ENCODE measurements at places on chromosomes 7 and 10.

DNA sequence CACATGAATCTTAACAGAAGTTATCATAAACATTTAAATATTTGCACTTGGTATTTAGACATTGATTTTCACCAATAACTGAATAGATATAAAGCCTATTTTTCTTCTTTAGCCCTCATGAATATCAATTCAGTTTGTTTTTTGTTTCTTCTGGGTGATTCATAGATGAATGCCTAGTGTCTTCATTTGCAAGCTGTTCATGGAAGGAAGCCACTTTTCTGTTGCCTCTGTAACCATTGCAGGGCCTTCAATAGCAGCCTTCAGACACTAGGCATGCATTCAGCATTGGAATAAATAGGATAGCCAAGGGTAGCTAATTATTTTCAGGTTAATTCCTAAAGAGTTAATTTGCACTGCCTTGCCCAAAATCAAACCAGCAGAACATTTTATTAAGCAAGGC is 375.3 kb downstream of the DPP6 start:
- no peak for DNase-seq

- no peak for DNase-seq
Measured at GRCh38 chr7:105992905-105993304, 29.8 kb downstream of the CDHR3 start.

GRCh38 chr7:112830769-112831168 is 40.6 kb upstream of the TMEM168 start:
- no peak for DNase-seq

GRCh38 chr7:131625817-131626372 is 69.5 kb upstream of the PODXL start:
- DNase-seq = no peak

DNA sequence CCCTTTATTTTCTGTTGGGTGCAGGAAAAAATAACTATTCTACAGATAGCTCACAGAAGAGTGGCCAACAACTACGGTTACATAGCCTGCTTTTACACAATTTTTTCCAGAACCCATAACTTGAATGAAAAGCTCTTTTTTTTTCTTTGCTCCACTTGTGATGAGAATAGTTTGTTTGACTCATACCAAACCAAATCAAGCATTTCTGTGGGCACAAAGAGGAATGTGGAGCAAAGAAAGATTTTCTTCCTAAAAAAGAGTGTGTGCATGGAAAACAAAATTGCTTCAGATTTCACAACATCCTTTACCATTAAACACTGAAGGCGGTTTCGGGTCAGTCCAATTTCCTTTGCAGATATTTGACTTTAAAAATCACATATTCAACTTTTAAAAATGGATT is 54.8 kb upstream of the RAB11FIP2 start:
- no peak for DNase-seq

Data from GM12892 (cell line).